ENCODE measurements at places on chromosomes 11 and 22.
A peak's percentile ranks its signal among the peaks of the same experiment; 100 is the strongest.

DNA sequence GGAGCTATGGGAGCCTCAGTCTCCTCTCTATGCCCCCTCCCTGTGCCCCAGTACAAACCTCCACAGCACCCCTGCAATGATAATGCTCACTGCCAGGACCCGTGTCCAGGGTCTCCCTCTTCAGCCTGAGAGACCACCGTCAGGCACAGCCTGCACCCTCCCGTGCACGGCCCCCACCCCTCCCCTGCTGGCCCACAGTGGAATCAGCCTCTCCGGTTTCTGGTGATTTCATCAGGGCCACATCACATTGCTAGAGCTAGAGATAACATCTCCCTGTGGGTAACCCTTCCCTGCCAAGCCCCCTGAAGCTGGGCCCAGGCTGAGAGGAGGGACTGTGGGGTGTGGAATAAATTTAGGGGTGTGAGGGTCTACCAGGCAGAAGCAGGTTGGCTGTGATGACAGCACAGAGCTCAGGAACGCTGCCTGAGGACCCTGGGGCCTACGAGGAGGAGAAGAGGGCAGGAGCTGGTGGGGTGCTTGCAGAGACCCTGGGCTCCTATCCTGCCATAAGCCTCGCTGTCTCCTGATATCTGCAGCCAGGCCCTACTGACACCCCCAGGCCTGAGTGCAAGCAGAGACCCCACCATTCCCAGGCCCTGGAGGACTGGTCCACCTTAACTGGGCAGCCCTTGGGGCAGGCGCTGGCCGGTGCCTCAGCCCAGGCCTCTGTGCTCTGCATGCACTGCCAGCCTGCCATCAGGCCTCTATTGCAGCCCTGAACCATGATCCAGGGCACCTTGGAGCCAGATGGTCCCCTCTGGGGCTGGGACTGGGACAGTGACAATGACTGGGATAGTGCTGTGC, at the start of gene KLHDC7B:
TSS of gene KLHDC7B (plus strand) at position 378 of the 804 bp plus-strand sequence. CDS start at position 723, 345 bp downstream.
- DNase-seq: peak; percentile 68

DNA sequence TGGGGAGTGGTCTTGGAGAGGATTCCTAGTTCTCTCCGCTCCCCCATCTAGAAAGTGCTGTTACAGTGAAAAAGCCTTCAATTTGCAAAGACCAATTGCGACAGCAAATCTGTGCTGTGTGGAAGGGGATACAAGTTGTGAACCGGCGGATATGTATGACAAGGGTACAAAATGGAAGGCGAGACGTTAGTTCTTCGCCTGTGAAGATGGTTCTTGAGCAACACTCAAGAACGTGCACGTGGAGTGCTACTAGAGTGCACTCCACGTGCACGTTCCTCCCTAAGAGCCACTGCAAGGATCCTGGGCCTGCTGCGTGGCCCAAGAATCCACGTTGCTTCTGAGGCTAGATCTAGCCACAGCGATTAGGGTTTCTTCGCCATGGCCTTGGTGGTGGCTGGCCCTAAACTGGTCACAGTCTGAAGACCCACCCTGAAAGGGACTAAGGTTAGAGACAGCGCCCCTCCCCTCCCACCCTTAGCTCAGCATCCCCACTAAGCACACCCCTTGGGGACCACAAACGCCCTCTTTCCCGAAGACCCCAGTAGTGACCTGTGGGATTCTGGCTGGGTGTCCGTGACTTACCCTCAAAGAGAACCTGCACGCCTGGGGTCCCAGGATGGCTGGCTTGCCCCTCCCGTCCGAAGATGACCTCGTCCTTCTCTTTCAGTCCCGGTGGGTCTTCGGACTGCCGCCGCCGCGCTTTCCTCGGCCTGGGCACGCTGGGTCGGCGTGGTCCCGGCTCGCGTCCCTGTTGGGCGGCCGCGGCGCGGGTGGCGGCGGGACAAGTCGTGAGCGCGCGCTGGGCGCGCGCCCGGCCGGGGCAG, 519 bp upstream of the PDE3B start:
- DNase-seq: no peak

DNA sequence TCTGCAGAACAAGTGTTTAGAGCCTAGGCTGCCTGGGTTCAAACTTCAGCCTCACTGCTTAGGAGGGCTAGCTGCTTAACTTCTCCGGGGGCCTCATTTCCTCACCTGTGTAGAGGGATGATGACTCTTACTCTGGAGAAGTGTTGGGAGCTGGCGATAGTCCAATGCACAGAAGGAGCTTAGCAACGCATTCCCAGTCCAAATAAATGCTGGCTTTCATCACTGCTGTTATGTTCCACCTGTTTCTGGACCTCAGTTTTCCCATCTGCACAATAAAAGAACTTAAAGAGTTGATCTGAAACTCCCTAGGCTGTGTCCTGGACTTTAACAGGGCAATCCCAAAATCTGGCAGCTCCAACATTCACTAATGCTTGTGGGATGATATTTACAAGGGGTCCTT, 337.8 kb downstream of the MIAT start:
- no peak for DNase-seq

DNA sequence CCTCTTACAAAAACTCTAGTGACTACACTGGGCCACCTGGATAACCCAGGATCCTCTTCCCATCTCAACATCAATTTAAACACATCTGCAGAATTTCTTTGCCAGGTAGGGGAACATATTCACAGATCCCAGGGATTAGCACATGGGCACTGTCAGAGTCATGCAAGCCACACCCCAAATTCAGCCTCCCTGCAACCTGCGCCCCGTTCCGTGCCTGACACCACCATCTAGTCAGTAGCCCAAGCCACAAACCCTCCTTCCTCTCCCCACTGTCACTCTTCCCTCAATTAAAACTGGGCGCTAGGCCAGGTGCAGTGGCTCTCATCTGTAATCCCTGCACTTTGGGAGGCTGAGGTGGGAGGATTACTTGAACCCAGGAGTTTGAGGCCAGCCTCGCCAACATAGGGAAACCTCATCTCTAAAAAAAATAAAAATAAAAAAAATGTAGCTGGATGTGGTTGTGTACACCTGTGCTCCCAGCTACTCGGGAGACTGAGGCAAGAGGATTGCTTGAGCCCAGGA, 6.4 kb downstream of the FADD start:
- no peak for DNase-seq

DNA sequence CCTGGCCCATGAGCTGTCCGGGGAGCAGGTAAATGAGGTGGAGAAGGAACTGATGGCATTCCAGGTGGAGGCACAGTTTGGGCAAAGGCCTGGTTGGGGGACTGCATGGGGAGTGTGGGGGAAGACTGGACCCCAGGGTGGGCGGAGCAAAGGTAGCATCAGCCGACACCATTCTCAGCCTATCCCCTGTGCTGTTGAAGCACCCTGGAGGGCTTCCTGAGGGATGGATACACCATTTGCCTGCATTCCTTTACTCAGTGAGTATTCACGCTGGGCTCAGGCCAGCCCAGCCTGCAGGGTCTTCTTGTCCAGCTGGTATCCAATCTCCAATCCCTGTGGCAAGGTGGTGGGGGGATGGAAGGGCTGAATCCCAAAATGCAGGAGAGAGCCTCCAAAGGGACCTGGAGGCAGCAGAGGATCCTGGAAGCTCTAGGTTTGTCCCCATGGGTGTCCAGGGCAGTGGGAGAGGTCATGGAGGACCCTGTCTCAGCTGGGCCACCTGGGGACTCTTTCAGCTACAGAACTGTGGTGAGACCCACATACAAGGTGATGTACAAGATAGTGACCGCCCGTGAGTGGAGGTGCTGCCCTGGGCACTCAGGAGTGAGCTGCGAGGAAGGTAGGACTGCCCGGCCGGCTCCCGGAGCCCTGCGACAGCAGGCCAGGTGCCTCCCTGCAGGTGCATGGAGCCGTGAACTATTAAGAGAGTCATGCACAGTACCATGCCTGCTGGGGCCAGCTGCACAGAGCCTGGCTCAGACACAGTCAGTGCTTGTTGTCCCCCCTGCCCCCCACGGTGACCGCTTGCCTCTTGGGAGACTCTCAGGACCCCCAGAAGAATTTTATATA, 9.5 kb downstream of the EMID1 start:
- no peak for DNase-seq

- peak; percentile 87 for DNase-seq
These were observed 55.2 kb downstream of the SLC1A2 start for GRCh38 chr11:35363854-35364780.

All from fibroblast of villous mesenchyme (primary cell).